NCI-H2081 treated with DMSO at 0.1 percent for 48 hours (cell line): ENCODE measurements at places on chromosomes 3 and 15.

DNA sequence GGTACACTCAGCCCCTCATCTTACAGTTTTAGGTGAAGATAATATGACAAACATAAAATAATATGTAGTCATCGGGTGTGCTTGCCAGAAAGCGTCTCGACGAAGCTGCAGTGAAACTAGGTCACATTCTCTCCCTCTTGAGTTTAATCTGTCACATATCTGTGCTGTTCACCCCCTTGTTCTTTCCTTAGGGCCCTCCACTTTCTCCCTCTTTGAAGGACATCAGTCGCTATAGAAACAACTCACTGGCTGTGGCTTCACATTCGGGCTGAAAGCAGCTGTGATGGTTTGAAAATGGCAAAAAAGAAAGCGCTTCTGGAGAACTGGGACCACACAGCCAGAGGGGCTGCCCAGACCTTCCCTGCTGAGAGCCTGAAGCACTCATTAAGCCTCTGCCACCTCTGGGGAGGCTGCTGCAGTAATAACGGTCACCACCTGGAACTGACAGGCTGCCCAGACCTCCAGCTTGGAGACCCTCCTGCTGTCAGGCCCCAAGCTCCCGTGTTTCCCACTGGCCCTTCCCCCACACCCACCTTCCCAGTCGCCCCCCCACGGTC is 50.3 kb downstream of the ABTB1 start:
- peak; percentile 67 for DNase-seq

- DNase-seq: no peak
Observed at GRCh38 chr3:177294221-177294620, 96.9 kb upstream of the TBL1XR1 start.

GRCh38 chr3:172824229-172824628 is 73.7 kb downstream of the ECT2 start:
- DNase-seq: no peak

GRCh38 chr3:164620956-164621355 is 457.3 kb downstream of the SI start:
- no peak for DNase-seq

DNA sequence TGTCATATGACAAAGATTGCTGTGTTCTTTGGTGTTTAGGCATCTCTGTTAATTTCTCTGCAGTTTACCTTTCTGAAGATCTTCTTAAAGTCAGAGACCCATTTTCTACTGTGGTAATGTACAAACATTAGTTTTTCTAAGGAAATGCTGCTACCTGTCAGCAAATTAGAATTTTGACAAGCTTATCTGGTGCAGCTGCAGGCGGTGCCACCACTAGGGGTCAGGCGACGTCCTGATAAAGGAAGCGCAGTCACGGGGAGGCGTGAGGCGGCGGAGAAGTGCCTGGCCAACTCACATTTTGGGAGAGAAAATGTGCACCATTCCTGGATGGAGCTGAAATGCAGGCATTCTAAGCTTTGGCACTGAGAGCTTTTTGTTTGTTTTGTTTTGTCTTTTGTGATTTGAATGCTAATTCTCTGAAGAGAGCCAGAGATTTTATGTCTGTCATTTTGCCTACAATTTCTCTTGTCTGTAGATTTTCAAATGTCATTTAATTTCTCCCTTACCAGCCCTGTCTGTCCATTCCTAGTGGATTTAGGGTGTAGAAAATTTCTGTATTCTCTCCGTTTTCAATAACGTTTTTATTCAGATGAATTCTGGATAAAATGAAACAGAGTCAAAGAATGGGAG is 24.9 kb upstream of the SIAH2 start:
- peak; percentile 50 for DNase-seq

DNA sequence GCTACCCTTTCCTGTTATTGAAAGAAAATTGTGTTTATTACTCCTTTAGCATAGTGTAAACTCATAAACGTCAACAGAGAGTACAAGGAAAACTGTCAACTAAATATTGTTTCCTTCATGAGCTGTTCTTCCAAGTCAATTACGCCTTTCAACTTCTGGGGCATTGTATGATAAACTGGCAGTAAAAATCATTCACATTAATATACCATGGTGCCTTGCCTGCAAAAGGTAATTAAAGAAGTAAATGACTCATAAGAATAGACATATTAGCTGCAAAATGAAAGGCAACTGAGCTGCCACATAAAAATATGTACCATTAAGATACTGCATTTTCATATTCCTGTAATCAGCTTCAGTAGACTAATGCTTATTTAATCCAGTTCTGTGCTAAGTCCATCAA is 447.3 kb downstream of the FOXP1 start:
- no peak for DNase-seq

GRCh38 chr3:161796780-161797179 is 300.2 kb downstream of the OTOL1 start:
- no peak for DNase-seq

GRCh38 chr15:63169788-63170187 is 12.5 kb upstream of the RPS27L start:
- DNase-seq: no peak

GRCh38 chr3:69963643-69964042 is 35.9 kb upstream of the SAMMSON start:
- no peak for DNase-seq

- DNase-seq: no peak
Observed at GRCh38 chr3:46958467-46959160, 17.9 kb downstream of the CCDC12 start.

DNA sequence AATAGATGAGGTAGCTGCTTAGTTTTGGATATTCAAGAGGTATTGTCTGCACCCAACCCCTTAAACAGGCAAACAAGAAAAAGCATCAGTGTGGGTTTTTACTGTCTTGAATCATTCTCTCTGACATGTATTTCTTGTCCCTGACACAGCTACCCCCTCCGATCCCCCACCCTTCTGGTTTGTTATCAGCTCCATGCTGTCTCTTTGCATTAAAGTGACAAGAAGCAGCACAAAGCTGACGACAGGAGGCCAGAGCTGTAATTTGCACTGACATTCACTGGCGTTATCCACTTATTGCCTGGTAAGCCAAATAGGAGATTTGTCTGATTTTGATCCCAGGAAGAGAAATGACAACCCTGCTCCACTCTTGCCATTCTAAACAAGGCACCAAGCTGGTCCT is 83.3 kb upstream of the SNRK start:
- DNase-seq: no peak

- DNase-seq: no peak
Observed at GRCh38 chr15:71683411-71684274, 126.7 kb upstream of the NR2E3 start.

DNA sequence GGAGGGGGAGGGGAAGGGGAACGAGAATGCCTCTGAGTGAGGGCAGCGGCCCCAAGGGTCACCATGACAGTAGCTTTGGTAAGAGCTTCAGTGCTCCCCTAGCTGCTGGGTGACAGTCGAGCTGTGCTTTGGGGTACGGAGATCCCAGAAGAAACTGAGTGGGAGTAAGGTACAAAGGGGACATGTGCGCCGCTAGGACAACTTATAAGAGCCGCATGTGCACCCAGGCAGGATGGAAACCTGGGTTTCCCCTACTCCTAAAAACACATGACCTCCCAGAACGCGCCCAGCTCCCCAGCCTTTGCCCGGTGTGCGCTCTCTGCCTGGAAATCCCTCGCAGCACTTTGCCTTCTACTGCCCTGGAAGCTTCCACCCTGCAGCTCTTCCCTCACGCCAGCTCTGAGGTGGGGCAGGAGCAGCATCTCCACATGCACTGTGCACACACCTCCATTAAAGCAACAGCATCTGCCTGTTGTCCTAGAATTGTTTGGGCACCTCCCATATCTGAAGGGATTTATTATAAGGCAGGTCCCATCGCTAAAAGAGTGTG is 232.2 kb downstream of the ADAMTS17 start:
- no peak for DNase-seq

DNA sequence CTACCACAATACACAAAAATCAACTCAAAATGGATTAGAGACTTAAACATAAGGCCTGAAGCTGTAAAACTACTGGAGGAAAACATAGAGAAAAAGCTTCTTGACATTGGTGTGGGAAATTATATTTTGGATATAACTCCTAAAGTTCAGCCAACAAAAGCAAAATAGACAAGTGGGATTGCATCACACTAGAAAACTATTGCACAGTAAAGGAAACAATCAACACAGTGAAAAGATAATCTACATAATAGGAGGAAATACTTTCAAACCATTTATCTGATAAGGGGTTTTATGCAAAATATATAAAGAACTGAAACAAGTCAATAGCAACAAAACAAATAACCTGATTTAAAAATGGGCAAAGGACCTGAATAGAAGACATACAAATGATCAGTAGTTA is 37.6 kb upstream of the TP63 start:
- no peak for DNase-seq

GRCh38 chr3:149080699-149081091 is 5.6 kb downstream of the HLTF start:
- no peak for DNase-seq

DNA sequence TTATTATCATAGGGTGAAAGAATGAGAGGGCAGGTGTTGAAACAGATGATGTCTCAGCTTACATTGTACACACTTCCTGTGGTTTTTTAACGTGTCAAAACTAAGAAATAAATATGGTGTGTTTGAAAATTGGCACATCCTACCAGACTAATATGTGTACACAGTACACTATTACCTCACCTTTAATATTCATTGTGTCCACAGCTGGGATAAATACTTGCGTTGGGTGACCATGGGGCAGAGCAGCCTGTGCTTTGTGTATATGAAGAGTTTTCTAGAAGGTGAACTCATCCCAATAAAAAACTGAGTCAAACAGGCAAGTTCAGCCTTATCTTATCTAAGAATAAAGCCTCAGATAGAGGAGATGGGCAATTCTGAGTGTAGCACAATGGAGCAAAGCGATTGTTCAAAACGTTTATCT is 17.3 kb downstream of the SUCNR1 start:
- peak; percentile 99 for DNase-seq

DNA sequence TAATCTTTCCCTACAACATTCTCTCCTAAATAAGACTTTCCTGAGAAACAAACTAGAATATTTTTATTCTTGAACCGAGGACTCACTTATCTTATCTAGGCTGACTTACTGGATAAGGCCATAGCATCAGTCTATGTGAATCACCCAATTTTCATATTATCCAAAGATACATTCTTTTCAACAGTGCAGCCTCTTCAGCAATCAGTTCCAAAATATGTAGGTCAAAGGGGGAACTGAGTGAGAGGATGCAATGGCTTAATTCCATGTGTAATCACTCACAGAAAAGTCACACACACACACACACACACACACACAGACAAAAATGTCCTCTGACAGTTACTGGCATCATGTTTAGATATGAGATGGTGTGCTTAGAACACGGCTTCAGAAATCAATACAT is 31.5 kb upstream of the MECOM start:
- DNase-seq: no peak

DNA sequence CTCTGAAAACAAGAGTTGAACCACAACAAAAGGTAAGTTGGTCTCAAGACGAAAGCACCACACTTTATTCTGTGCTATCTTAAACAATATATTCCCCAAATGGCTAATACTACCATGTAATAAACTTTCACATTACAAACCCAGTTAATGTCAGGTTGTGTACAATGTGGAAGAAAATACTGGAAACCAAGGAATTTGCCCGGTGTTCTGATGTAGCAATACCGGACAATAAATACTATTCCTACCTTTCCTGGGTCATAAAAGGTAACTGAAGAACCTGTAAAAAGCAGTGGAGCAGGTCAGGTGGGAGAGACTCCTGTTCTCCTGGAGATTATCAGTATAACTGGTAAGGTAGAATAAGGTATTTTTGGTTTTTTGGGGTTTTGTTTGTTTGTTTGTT is 3.9 kb downstream of the CFAP44 start:
- DNase-seq: no peak

DNA sequence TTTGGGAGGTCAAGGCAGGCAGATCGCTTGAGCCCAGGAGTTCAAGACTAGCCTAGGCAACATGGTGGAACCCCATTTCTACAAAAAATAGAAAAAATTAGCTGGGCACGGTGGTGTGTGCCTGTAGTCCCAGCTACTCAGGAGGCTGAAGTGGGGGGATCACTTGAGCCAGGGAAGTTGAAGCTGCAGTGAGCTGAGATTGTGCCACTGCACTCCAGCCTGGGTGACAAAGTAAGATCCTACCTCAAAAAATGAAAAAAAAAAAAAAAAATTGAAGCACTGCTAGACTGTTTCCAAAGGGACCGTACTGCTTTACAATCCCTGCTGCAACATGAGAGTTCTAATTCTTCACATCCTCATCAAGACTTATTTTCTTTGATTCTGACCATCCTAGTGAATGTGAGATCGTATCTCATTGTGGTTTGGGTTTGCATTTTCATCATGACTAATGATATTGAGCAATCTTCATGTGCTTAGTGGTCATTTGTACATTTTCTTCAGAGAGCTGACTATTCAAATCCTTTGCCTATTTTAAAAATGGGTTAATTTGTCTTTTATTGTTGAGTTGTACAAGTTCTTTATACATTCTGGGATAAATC is 10.8 kb downstream of the CMTM8 start:
- DNase-seq: no peak

DNA sequence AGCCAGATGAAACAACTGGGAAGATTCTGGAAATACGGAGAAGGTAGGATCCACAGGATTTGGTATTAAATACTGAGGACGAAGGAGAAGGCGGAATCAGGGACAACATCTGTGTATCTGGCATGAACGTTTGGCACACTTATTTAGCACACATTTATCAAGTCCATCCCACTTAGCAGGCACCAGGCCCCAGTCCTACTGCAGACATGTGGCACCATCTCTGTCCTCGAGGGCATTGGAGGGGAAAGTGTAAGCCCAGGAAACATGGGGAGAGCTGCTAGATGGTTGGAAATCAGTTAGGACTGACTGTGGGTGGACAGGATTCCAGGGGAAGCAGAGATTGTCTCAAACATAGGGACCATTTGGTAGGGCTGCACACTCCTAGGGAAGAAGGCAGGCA is 29.0 kb upstream of the LCTL start:
- no peak for DNase-seq

- no peak for DNase-seq
Observed at GRCh38 chr3:101216710-101217465, 103.5 kb downstream of the IMPG2 start.

DNA sequence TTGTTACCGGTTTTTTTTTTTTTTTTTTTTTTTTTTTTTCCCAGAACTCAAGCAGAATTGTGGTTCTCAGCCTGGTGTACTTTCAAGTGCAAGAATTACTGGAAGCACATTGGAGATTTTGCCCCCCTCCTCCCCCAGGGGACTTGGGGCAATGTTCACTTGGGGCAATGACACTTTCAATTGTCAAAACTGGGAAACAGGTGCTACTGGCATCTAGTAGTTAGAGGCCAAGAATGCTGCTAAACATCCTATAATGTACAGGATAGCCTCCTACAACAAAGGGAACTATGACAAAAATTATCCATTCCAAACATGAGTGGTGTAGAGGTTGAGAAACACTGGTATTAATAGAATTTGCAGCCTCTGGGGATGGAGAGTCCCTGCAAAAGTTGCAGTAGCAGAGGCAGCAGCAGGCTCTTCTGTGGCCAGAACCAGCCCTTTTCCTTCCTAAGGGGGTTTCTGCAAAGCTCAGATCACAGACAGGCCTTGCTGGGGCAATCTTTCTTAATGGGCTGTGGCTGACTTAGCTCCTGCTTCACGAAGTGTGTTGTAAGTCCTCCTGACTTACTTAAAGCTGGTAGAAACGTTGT is 144.3 kb upstream of the MRPS22 start:
- DNase-seq: no peak
